ENCODE measurements at places on chromosomes 3 and 15.

GRCh38 chr15:47820747-47821319 is 103.5 kb downstream of the SEMA6D start:
- no peak for DNase-seq

GRCh38 chr3:140252812-140253656 is 318.0 kb downstream of the CLSTN2 start:
- no peak for DNase-seq

DNA sequence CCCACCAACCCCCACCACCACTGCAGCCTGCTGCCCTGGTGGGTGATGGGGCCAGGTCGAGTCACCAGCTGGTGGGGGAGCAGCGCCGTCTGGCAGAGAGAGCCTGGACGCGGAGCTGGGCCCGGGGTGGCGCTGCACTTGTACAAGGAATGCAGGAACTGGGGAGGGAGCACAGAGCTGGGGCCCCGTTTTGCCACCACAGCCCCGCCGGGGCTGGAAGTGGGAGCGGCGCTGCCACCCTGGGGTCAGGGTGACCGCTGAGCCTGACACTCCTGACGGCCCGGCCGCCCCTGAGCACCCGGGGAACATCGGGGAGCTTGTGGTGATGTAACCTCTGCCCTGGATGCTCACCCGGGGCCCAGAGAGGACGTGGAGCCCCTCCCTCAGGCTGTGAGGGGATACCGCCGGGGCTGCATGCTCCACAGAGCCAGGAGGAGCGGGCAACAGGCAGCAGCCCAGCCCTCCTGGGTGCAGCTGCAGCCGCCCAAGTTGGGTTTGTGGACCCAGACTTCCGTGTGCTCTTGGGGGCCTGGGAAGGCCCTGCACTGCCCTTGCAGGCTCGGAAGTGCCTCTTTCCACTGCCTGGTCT is 32.6 kb upstream of the IREB2 start:
- no peak for DNase-seq

GRCh38 chr3:171115667-171116066 is 89.1 kb upstream of the SLC2A2 start:
- no peak for DNase-seq

- DNase-seq = no peak
These were observed 459.6 kb downstream of the MECOM start for GRCh38 chr3:169203631-169204550.

GRCh38 chr3:9826815-9827573 is 16.8 kb downstream of the RPUSD3 start:
- no peak for DNase-seq

DNA sequence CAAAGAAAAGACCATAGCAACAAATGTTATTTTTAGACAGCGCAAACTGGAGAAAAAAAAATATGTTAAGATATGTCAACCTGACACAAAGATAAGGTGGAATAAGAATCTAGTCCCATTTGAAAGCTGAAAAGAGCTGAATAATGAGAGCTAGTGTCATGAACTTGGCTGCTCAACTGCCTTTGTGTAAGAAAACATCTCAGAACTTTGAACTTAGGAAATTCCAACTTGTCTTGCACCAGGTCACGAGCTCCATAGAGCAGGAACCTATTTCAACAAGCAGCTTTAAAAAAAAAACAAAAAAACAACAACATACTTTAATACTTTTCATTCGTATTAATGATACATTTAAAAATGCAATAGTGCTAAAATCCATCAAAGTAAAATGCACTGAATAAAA is 79.5 kb downstream of the ZNF280D start:
- no peak for DNase-seq

DNA sequence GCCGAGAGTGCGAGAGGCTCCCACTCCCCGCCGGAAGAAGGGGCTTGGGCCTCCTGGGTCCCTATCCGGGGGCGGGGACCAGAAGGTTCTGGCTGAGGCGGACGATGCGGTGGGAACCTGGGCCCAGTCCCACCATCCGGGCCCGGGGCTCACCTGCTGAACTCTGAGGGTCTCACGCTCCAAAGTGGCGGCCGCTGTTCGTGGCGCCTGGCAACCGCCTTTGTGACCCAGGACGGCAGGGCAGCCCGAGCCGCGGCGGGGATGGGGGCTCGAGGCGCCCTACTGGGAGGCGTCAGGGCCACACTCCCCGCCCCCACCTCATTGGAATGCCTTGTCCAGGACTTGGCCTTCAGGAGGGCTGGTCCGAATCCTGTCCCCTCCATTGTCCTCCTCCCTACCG is at the start of gene FANCD2OS:
Gene FANCD2OS (minus strand): TSS at position 165 of the 400 bp plus-strand sequence. CDS start 3,481 bp downstream, outside the sequence.
- no peak for DNase-seq

DNA sequence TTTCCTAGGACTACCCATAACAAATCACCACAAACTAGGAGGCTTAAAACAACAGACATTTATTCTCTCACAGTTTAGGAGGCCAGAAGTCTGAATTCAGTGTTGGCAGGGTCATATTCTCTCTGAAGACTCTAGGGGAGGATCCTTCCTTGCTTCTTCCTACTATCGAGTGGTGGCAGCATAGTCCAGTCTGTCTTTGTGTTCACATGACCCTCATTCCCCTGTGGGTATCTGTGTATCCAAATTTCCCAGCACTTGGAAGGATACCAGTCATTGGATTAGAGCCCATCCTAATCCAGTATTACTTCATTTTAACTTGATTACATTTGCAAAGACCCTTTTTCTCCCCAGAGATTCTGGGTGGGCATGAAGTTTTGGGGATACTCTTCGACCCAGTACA is 63.8 kb downstream of the GMPS start:
- no peak for DNase-seq

DNA sequence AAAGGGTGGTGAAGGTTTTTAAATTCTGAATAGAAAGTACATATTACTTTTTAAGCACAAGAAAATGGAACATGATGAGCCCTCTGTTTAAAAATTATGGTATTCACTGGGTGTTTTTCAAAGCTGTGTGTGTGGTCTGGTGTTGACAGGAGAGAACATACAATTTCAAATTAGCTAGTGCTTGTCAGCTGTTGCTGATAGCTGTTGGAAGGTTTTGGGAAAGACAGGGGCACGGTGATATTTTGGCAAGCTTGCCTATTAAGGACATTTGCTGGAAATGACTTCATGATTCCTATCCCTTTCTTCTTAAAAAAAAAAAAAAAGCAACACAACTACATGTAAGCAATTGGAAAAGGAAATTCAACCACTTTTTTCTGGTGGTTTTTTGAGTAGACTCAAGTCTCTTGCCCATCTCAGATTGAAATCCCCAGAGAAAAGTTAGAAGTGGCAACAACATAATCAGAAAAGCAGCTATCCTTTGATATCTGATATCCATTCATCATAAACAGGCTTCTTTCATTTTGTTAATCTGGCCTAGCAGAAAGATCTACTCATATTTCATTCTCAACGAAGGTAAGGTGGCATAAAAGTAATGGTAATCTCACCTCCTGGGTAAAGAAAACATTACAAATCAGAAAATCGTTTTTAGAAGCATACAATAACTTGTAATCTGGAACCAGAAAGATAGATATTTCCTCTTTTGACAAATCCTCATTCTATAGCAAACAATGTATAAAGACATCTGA is 130.0 kb downstream of the RBMS3 start:
- DNase-seq = no peak

- no peak for DNase-seq
These were observed 595.2 kb downstream of the ZIC1 start for GRCh38 chr3:148004331-148004730.

- DNase-seq = no peak
These were observed 1009.1 kb upstream of the SEMA6D start for GRCh38 chr15:46708226-46708625.

- no peak for DNase-seq
These were observed 214.9 kb downstream of the TCF12 start for GRCh38 chr15:57133127-57133968.

- no peak for DNase-seq
These were observed 133.7 kb downstream of the VGLL4 start for GRCh38 chr3:11510001-11510340.

GRCh38 chr15:31554261-31554660 is 227.6 kb downstream of the KLF13 start:
- DNase-seq = no peak

GRCh38 chr3:122314228-122314876 is 10.7 kb upstream of the CSTA start:
- DNase-seq = no peak

DNA sequence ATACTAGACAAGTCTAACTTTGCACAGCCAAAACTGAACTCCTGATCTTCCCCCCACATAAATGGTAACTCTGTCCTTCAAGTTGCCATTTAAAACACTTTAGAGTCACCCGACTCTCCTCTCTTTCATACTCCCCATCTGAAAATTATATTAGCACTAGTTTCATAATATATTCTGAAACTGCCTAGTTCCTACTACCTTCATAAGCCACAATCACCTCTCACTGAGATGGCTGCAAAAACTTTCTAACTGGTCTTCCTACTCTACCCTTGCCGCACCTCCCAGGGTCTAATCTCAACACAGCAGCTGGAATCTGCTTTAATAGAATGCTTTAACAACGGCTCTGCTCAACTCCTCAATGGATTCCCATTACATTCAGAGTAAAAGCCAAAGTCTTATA is 55.0 kb downstream of the GLB1 start:
- DNase-seq = no peak

GRCh38 chr3:113268942-113269341 is 57.6 kb downstream of the BOC start:
- DNase-seq = no peak

GRCh38 chr3:195708061-195708460 is 12.7 kb upstream of the MUC20 start:
- no peak for DNase-seq

DNA sequence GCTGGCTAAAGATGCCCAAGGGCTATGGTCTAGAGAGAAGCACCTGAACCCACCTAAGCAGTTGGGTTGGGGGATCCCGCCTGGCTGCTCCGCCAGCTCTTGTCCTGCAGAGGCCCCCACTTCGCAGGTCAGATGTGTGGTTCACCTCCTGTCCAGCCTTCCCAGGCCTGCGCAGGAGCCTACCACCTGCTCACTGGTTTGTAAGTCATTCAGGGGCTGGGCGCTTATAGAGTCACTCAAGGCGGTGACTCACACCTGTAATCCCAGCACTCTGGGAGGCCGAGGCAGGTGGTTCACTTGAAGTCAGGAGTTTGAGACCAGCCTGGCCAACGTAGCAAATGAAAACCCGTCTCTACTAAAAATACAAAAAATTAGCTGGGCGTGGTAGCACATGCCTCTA is 3.9 kb upstream of the FURIN start:
- no peak for DNase-seq

- no peak for DNase-seq
These were observed 365.6 kb downstream of the TIGIT start for GRCh38 chr3:114659109-114660061.

- no peak for DNase-seq
These were observed 16.0 kb downstream of the NEK10 start for GRCh38 chr3:27353221-27353620.

- DNase-seq = no peak
These were observed 202.3 kb downstream of the NEK10 start for GRCh38 chr3:27166888-27167287.

- no peak for DNase-seq
These were observed 497.9 kb upstream of the SGO1 start for GRCh38 chr3:20683910-20684309.

GRCh38 chr15:45644437-45644836 is 9.6 kb downstream of the SQOR start:
- no peak for DNase-seq

GRCh38 chr3:73538486-73538885 is 86.3 kb downstream of the PDZRN3 start:
- DNase-seq = no peak

DNA sequence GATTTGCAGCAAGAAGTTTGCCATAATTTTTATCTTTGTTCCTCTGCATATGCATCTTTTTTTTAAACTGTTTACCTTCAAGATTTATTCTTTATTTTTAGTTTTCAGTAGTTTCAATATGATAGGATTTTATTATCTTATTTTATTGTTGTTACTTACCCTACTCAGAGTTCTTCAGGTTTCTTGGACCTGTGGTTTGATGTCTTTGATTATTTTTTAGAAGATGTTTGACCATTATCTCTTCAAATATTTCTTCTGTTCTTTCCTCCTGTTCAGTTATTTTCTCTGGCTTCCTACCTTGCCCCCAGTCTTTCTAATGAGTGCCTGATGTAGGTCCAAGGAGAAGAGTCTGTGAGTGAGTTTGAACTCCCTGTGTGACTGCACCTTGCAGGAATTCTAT is 137.7 kb downstream of the FILIP1L start:
- DNase-seq = no peak

DNA sequence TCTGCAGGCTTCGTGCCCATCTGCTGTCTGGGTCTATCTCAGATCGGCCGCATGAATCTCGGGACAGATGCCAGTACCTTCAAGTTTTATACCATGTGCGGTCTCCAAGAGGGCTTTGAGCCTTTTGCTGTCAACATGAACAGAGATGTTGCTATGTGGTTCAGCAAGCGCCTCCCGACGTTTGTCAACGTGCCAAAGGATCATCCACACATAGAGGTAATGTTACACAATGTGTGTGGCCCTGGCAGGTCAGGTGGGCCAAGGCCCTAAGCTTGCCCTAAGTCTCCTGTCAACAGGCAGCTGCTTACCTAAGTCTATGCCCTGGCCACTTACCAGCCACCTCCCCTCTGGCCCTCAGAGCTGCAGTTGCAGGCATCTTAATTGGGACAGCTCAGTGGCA is 324.0 kb upstream of the CHRM5 start:
- no peak for DNase-seq

GRCh38 chr15:31345606-31346366 is 19.2 kb downstream of the KLF13 start:
- DNase-seq = no peak

DNA sequence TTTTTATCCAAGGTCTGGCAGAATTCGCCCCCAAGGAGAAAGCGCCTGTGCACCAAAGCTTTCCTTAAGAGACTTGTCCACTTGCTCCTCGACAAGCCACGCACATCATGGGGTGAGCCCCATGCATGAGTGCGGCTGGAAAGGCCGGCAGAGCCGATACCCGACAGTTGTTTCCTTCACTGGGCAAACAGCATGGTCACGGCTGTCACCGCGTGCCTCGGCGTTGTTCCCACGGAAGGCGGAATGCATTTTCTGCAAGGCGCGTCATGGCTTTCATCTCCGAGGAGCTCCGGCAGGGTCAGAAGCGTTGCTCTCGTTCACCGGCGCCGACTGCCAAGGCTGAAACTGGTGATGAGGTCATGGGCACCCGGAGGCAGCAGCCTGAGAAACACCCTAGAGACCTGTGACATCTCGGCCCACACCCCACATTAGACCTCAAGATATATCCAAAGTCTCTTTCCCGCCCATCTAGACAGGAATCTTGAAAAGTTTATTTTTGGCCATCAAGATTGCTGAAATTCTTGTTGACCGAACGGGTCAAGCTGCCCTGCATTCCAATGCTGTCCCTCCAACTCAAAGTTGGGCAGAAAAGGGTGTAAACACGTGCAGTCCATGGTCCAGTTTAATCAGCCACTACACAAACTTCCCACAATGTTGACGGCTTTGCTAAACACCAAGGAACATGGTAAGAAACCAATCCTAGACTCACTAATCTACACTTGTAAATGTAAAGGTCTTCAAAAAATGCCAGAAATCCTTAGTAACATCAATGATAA is 604 bp upstream of the TJP1 start:
- no peak for DNase-seq

DNA sequence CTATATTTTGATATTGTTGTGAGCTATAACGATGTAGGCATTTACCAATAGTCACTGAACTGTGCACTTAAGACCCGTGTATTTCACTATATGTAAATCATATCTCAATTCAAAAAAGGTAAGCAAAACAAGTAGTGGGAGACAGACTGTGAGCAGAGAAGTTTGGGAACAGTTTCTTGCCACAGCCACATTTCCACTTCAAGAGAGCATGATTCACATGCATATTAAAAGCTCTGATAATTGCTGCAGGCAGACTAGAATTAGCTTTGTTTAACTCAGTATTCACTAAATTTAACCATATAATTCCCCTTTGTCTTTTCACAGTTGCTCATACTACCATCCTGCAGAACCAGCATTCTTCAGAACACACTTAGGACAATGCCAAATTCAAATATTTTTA is 168.4 kb upstream of the ZNF385D start:
- no peak for DNase-seq

All from activated naive CD4-positive, alpha-beta T cell (primary cell).